Head of caudate nucleus (tissue), 42 donors: ENCODE measurements at places on chromosomes 3 and 15.
A peak's percentile ranks its signal among the peaks of the same experiment; 100 is the strongest.

- peak; percentile 78 for DNase-seq
Measured at GRCh38 chr3:11720304-11720898, 76.7 kb upstream of the VGLL4 start.

DNA sequence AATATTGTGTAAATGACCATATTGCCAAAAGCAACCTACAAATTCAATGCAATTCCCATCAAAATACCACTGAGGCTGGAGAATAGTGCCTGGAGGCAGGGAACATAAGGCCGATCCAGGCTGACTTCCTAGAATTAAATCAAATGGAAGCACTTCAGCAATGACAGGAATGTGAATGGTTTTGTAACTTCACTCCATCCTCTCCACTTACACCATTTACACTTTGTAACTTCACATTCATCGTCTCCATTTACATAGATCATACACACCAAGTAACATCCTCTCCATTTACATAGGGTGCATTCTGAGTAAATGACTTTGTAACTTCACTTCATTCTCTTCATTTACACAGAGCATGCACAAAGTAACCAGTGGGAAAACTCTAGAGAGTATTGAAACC, 11.6 kb downstream of the STRIT1 start:
- DNase-seq = no peak

- no peak for DNase-seq
Measured at GRCh38 chr3:129827765-129828164, 65.7 kb downstream of the TMCC1 start.

DNA sequence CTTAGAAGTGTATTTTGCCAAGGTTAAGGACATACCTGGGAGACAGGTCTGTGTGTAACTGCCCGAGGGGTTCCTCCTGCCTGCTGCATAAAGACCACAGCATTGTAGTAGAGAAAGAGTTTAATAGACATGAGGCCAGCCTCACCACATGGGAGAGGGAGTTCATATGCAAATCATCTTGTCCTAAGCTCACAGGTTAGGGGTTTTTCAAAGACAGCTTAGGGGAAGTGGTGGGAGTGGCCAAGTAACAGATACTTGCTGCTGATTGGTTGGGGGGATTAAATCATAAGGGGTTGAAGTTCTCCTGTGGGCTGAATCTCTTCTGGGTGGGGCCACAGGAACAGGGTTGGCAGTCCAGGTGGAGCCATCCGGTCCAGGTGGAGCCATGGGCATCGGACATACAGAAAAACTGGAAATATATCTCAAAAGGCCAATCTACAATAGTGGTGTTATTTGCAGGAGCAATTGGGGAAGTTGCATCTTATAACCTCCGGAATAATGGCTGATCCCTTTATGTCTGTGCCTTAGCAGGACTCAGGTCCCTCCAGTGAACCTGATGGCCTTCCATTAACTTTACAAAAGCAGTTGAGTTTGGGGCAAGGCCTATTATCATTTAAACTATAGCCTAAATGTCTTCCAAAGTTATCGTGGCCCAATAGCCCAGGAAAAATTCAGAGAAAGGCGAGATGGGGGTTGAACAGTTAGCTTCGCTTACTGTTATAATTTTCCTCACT, 86.0 kb upstream of the MFGE8 start:
- DNase-seq = no peak

- no peak for DNase-seq
Measured at GRCh38 chr15:96311256-96311955, 19.1 kb upstream of the NR2F2 start.

- peak; percentile 91 for DNase-seq
Measured at GRCh38 chr3:150349314-150350097, 58.6 kb upstream of the TSC22D2 start.

DNA sequence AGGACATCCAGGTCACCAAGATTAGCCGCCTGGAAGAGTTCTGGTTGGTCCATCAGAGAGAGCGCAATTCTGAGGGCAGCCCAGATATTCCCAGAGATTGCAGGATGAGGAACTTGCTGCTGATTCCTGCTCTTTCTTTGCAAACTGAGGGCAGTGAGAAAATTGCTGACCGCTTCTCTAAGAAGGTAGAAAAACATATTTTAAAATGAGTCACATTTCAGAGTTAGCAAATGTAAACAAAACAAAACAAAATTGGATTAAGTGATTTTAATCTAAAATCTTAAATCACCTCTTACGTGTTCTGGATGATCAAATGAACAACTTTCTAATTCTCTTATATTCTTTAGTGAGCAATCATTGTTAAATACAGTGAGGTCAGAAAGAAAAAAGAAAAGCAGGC, 149.0 kb downstream of the USP13 start:
- no peak for DNase-seq

DNA sequence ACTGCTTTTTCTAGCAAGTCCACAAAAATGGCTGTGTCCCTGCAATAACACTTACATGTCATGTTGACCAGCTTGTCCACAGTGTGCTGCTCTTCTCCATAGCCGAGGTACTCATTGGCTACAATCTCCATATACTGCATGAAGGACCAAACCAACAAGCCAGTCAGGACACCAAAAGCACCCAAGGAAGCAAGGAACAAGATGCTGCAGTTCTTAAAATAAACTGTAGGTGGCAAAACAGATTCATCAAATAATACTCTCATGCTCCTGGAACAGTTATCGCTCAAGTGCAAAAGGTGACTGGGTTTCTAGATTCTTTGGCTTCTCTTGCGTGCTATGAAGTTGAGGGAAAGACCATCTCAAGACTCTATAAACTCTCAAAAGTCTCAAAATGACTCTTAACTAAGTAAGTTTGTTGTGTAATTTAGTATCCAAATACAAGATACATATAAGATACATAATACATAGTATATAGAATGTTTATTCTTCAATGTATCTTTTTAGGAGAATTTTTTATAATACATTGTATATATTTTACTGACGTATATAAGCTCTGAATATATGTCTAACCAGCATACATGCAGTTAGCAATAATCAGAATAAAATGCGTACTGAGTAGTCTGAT, 57.0 kb downstream of the NEK10 start:
- DNase-seq = no peak

DNA sequence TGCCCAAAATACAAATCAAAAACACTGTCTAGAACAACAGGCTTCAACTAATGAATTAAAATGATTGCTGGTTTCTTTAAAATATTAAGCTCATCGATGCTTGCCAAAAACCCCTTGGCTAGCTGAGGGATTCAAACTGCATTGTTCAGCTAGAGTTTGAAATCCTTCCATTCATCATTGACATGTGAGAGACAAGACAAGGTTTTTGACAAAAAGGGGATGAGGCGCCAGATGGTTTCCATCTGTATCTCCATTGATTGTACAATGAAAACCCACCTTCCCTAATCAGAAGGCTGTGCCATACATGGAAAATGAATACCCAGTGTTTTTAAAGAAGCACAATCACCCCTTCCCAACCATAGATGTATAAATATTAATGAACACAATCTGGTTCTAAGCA, 67.8 kb downstream of the THRB start:
- no peak for DNase-seq

DNA sequence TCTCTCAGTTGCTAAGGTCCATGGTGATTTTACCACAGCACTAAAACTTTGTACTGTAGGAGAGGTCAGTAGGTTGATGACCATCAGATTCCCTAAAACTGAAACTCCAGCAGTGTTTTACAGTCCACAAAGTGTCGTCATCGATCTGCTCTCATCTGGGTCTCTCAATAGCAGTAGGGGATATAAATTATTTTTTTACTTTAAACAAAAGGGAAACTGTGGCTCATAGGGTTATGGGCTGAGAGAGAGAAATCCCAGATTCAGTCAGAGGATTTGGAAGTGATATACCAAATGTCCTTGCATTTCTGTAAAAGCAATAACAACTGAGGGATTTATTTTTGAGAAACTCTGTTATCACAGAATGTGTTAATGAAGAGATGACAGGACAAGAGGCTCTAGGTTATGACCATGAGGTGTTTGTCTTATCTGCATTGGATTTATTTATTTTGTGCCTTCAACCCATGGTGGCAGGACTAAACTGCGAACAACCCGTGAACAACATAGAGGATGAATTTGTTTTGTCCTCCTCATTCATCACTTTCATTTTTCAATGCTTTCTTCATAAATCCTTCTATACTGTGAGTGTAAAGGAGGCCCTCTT, 869.7 kb downstream of the OTOL1 start:
- DNase-seq = no peak

DNA sequence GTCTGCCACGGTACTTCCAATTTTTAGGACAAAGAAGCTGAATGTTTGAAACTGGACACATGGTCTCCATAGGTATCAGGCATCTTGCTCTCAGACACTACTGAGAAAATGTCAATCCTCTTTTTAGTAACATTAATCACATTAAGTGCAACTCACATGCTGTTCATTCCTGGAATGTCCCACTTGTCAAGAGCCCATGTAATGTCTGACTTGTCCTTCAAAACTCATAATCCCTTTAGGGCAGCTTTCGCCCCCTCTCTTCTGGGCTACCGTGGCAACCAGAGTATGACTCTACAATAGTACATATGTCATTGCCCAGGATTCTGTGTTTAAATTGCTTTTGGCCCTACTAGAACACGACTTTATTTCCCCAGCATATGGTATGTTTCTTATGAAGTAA, 12.3 kb downstream of the NUDT16 start:
- no peak for DNase-seq

DNA sequence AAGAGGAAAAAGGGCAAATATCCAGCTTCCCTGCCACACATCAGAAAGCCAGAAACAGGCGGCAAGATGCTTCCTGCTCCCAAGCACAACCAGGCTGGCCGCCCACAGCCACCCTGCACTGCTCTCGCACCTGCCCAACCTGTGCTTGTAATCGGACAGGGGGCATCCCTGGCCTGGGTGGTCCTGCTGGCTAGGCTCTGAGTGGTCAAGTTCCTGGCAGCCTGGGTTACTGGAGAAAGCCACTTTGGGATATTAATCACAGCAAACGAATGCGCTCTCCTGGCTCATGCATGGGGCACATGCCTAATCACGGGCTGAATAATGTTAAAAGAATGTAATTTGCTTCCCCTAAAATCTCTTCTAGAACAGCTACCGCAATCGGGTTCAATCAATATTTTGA, 442.4 kb downstream of the MCTP2 start:
- DNase-seq = no peak
